ENCODE measurements at places on chromosomes 1 and 21.

DNA sequence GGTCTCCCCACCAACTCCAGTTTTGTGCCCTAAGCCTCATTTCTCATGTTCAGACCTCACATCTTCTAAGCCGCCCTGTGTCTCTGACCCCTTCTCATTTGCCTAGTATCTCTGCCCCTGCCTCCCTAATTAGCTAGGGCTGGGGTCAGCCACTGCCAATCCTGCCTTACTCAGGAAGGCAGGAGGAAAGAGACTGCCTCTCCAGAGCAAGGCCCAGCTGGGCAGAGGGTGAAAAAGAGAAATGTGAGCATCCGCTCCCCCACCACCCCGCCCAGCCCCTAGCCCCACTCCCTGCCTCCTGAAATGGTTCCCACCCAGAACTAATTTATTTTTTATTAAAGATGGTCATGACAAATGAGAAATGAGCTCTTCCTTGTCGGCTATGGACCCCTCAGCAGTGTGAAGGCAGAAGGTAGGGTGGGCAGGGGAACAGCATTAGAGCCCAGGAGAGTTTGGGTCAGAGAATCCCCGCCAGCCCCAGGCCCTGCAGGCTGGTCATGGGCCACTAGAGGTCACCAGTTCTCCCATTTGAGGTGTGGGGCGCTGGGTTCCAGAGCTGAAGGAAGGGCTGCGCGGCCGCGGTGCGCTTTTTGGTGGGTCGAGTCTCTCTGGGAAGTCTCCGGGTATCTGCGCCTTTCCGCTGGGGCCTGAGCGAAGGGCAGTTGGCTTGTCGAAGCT is 11.5 kb downstream of the ADAMTSL4 start:
- peak; percentile 63 for DNase-seq

DNA sequence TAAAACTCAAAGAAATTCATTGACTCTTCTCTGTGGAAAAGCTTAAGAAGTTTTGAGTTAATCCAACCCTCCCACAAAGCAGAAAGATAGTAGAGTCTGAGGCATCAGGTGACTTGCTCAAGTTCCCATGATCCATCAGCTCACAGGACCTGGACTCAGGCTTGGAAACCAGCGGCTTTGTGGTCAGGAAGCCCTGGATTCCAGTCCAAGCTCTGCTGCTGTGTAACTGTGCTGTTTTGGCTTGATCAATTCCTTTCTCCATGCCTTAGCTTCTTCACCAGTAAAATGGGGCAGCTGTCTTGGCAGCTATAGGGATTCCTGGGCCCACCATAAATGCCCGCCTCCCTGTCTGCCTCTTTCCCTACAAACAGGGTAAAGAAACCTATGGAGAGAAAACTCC is 180.2 kb downstream of the HIVEP3 start:
- DNase-seq: no peak

DNA sequence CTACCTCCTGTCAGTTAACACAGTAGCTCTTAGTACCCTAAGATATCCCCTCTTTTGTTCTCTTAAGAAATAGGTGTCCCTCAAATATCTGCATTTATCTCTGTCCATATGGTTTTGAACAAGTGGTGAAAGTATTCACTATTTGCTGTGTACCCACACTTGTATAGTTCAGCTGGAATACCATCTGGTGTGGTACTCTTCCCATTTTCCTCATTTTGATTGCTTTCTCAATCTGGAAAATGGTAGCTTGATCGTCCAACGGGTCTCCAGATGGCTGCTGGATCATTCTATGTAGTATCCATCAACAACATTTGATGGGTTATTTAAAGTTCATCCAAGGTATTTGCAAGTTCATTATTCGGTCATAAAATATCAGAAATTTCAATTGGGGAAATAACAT is 100.3 kb upstream of the DPYD start:
- no peak for DNase-seq

- DNase-seq: no peak
Measured at GRCh38 chr1:226643611-226644540, 95.2 kb downstream of the ITPKB start.

DNA sequence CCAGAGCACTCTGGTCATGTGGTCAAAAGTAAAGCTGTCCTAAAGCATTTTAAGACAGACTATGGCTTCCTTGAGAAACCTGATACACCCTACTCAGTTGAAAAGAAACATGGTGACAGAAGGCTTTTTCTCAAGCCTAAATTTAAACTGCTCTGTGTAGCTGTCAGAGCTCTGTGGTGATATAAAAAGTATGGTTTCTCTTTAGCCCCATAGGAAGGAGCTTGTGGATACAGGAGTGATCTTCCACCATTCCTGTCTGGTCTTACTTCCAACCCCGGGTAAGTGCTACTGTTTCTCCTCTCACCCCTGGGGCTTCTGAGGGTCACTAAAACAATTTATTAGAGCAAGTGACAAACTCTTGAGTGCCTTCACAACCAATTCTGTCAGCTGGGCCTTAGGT is 8.5 kb downstream of the TP53BP2 start:
- DNase-seq: no peak

DNA sequence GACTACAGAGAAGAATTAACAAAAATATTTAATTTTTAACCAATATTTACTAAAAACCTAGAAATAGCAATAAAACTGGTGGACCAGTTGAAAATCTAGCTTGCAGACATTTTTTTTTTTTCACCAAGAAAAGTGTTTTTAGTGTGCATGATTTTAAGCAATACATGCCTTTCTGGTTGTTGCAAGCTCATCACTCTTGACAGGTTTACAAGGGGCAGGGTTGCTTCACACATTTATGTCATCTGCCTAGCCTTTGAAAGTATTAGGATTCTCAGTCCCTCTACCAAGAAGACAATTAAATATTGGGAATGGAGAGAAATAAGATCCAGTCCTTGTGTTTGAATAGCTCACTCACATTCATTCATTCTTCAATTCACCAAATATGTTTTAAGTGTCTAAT is 53.8 kb upstream of the LYPLAL1 start:
- DNase-seq: no peak

DNA sequence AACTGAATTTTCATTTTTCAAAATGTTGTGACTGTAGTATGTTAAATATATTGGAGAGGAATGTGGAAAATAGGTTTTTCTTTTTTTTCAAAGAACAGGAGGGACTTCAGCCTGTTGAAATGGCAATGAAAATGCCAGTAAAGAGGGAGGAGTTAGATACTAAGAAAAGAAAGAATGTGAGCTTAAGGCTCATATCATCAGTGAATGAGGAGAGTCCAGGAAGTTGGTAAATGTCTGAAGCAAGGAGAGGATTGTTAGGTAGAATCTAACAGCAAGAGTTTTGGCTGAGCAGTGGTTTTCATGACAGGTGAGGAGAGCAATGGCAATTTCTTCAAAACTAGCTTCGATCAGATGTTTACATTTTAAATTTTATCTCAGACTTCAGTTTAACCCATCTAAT is 43.0 kb downstream of the PLA2G4A start:
- DNase-seq: no peak

DNA sequence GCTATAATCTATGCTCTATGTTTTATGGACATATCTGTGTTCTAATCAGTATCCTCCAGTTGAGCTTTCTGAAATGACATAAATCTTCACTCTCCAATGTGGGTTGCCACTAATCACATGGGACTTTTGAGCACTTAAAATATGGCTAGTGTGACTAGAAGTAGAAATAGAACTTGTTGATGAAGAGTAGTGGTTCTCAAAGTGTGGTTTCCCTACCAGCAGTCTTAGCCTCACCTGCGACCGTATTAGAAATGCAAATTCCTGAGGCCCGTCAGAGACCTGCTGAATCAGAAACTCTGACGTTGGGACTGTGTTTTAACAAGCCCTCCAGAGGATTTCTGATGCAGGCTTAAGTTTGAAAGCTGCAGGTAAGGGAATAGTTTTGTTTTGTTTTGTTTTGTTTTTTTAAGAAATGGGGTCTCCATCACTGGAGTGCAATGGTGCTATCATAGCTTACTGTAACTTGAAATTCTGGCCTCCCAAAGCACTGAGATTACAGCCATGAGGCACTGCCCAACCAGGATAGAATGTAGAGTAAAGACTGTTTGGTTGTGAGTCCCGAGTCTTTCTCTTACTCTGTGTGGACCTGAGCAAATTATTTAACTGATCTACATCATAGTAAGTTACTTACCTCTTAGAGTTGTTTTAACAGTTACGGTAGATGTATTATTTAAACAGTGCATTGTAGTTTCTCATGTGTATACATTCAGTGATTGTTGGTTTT is 21.7 kb downstream of the GLRX2 start:
- DNase-seq: no peak

- DNase-seq: no peak
Measured at GRCh38 chr1:160375788-160376524, 9.1 kb downstream of the NHLH1 start.
